ENCODE measurements at places on chromosomes 5 and 9.

DNA sequence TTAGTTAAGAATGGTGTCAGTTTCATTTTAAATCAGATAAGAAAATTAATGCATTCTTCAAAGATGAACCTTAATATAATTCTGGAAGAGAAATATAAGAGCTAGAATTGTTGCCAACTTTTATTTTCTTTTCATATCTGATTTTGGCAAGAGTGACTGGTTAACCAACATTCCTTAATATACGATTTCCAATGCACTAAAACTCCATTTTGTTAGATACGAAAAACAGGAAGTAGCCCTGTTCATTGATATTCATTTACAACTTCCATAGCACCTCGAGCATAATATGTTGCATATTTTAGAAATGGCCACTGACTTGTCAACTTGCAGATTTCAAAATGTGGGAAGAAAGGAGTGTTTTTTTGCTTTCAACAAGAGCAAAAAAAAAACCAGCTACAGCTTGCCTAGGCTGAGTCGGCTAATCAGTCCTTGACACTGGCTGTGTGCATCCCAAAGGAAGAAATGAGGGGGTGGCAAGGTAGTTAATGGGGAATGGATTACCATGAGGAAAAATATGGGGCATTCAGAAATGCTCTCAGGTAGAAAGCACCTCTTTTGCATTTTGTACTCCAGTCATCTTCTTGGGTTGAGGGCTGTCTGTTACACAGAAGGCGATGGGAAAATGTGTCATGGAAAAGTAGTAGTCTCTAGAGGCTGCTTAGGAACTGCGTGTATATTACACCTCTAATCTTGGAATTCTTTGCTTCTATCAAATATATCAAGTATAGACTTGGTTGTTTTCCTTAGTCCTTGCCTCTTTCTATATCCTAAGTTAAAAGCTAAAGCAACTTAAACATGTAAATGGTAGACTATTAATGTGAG, 3.9 kb downstream of the MAP3K1 start:
- DNase-seq: peak; percentile 28

GRCh38 chr9:92359394-92359995, 33.7 kb downstream of the CENPP start:
- DNase-seq: peak; percentile 63

DNA sequence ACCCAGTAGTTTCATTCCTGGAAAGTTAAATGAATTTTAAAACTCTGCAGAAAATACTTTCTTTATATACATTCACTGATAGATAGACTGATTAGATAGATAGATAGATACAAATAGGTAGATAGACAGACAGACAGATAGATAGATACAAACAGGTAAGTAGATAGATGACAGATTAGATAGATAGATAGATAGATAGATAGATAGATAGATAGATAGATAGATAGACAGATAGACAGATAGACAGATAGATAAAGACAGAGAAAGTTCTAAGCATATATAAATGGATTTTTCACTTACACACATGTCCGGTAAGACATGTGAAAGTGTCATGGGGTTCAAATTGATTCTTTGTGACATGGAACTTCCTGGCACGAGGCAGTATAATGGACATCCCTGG, 349.7 kb downstream of the CDK5RAP2 start:
- DNase-seq: no peak

DNA sequence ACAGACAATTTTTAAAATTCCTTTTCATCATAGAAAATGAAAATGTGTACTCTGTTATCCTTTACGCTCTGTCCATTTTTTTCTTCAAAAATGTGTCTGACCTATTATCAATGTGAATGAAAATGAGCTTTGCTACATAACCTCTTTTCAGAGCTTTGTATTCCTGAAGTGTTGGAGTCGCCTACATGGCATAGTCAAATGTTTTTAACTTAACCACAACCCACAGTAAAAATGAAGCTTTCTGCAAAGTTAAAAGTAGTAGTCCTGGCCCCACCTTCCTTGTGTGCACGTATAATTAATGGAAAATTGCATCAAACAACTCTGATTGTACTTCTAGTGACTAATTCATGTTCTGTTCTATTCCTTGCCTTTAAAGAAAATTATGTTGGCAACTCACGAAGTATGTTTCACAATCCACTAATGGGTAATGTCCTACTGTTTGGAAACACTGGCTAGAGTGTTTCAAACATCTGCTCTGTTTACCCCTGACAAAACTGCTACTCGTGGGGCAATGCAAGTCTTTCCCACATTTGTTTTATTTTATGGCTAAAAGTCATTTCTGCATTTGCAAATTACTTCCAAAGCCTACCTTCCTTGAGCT, 18.6 kb upstream of the PSAT1 start:
- no peak for DNase-seq

DNA sequence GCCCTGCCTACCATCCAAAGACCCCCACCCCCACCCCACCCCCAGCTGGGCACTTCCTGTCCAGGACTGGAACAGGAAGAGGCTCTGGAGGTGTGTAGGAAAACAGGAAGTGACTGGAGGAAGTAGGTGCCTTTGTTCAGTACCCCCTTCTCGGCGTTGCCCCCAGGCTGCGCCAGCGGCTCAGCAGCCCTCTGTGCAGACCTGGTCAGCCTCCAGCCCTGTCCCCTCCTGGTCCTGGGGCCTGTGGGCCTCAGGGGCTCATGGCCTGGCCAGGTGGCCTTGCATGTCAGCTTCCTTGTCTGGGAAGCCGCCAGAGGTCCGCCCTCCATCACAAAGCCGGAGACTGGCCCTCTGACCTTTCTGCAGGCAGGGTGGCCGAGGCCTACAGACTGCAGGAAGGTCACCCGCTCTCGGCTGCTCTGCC, 26.0 kb downstream of the FLT4 start:
- no peak for DNase-seq

DNA sequence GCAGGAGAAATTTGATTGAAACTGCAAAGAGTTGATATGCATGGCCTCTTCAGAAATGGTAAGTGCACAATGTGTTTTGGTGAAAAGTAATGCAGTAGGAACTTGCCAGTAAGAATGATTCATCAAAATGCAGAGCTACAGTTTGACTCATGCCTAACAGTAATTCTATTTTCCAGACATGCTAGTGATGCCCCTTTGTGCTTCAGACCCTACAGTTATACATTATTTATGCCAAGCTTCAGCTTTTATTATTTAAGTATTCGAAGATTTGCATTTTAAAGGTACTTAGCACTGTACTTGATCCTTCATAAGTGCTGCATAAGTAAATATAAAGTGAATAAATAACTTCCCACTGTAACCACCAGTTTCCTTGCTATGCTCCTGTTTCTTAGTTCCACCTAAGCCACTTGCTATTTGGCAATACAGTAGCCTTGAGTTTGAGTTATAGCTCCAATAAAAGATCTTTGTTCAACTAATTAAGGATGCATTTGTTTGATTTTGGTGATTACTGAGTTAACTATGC, 3.6 kb upstream of the SPATA31E1 start:
- no peak for DNase-seq

GRCh38 chr9:23537192-23538066, 288.6 kb downstream of the ELAVL2 start:
- no peak for DNase-seq

DNA sequence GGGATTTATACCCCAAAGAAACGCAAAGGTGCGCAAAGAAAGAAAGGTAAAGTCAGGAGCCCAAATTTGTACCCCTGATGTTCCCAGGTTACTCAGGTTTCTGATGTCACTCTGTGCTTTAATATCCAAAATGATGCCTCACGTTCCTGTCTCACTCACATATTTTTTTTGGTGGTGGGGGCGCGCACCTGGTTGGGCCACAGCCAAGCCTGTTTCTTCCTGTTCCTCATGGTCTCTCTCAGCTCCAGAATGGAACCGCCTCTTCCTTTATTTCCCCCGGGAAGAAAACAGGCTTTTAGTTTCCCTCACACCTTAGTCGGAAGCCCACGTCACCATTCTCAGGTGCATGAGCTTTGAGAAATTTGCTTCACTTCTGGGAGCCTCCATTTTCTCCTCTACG, 118.3 kb upstream of the BOD1 start:
- DNase-seq: no peak

- DNase-seq: peak; percentile 6
These were observed 76.7 kb downstream of the ITGA1 start for GRCh38 chr5:52864371-52864770.

- no peak for DNase-seq
These were observed 66.3 kb upstream of the SPINK5 start for GRCh38 chr5:147997486-147997885.

GRCh38 chr9:7316166-7316795, 483.3 kb downstream of the DMAC1 start:
- DNase-seq: no peak

DNA sequence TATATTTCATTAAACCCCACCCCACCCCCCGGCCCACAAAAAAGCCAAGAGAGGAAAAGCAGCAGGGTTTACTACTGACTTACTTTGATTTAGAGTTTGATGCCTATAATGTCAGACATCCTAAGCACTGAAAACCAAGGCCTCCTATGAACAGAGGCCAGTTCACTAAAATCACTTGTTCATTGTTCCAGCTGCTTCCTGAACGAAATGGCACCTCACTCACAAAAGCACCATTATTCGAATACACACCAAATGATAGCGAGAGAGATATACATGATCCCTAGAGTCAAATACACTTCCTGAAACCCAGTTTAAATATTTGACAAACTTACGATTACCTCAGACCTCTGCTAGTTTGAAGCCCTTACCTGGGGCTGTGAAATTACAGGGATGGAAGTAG, 66.6 kb downstream of the LPAR1 start:
- DNase-seq: no peak

DNA sequence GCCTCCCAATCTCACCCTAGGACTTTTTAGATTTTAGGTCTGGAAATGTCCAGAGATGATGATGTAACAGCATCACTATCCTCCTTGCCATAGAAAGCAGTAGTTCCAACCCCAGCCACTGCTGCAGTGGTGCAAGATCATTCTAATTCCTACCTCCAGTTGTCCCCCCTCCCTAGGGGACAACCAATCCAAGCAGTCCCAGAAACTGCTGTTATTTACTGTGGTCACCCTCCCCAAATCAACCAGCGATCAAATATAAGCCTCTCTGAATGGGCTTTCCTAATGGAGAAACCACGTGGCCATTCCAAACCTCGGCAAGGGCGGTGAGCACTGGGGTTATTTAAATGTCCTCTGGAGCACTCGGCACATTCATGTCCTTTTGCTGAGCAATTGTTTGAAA, 159.8 kb downstream of the SLF1 start:
- no peak for DNase-seq

DNA sequence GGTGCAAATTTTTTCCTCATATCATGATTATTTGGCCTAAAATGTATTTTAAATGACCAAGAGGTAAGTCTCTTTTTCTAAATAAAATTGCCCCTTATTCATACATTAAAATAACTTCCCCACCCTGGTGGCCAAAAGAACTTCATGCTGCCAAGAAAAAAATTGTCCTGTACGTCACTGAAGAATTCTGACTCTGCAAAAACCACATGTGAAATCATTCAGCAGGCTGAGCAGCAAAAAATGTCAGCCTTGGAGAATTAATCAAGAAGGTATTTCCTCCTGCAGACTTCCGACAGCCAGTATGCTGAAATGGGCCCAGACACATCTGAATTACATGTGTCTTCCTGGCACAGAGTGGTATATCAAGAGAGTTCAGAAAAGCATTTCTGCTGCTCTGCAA, 94.6 kb upstream of the HMHB1 start:
- no peak for DNase-seq

DNA sequence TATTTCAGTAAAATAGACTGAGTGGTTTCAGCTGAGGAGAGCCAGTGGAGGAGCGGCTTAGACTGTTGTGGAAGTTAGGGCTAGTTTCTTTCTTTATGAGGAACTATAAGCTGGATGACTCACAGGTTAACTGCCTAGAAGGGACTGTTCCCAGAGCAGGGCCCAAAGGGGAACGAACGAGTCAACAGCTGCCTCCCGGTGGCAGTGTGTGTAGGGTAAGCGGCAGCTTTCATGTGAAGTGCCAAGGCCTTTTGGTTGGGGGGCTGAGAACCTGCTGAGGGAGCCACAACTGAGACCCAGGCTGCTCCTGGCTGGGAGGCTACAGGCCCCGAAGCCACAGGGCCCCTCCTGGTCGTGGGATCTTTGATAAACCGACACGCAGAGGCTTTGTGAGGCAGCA, 7.0 kb downstream of the SQSTM1 start:
- peak; percentile 88 for DNase-seq

DNA sequence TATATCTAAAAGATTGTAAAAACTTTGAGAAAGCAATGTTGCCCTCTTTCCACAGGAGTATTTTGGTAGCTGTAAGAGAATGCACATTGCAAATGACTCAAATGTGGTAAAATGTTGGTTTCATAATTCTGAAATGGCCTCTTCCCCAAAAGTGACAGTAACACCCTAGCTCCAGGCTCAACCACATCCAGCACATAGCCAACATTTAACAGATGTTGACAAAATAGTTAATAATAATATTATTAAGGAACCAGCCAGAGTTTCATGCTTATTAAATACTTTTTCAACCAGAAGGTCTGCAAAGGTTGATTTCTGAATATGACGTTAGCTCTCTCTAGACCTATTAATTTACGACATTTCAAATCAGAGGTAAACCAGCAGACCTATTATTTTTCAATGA, 1.3 kb downstream of the ANXA1 start:
- DNase-seq: peak; percentile 46

DNA sequence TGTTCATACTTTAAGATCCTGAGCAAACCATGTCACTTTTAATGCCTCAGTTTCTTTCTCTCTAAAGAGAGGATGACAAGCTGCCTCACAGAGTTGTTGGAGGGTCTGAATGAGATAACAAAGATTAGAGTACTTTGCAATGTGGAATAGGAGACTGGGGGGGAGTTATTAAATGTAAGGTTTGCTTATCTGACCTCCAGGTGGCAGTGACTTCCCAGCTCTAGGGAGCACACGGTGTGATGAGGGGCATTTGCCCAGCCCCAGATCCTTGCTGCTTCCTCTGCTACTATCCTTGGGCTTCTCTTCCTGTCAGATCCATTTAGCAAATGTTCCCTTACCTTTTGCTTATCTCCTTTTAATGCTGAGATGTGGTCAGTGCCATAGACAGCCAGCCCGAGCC, 30.7 kb downstream of the ENHO start:
- DNase-seq: no peak

DNA sequence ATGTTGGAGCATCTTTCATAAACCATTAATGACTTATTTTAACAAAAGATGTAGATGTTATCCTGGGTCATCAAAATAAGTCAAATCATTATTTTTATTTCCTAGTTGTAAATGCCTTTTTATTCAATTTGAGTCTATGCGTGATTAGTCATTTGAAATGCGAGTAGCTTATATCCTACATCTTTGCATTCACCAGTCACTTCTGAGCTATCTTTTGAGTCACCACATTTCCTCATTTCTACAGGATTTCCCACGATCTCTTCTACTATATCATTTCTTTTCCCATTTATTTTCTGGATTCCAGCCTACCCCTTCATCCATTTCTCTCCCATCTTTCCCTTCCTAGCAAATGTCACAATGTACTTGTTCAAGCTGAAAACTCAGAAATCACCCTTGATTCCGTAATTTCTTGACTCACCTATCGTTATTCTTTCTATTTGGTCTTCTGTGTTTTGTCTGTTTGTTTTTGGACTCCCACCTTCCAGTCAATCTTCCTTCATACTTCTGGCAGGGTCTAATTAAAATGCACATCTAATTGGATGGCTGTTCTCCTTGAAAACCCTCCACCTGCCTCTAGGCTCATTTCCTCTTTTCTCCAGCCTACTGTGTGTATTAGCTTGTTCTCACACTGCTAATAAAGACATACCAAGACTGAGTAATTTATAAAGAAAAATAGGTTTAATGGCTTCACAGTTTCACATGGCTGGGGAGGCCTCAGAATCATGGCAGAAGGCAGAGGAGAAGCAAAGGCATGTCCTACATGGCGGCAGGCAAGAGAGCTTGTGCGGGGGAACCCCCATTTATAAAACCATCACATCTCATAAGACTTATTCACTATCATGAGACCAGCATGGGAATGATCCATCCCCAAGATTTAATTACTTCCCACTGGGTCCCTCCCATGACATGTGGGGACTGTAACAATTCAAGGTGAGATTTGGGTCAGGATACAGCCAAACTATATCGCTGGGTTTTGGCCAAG, 112.4 kb downstream of the MEF2C start:
- no peak for DNase-seq
